T-helper 2 cell (primary cell): ENCODE measurements at places on chromosomes 16 and 17.

DNA sequence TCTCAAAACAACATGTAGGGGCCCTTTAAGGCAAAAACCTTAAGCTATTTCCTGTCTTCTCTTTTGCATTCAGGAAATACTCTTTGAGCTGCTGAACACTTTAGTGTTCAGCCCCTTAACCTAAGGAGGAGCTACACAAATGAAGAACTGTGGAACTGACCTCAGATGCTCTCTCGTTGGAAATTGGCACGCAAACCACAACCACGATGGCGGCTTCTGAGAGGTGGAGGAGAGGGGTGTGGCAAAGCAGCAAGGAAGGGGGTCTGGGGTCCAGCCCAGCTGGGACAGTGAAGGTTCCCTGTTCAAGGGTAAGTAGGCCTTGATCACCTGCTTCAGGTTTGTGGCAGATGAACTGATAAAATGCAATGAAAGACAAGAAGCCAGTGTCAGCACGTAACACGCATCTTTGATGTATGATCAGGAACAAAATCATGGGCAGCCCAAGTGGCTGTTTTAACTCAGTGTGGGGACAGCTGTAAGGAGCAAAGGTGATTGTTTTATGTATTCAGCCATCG, 291.6 kb upstream of the TNRC6C start:
- DNase-seq: peak; percentile 24

DNA sequence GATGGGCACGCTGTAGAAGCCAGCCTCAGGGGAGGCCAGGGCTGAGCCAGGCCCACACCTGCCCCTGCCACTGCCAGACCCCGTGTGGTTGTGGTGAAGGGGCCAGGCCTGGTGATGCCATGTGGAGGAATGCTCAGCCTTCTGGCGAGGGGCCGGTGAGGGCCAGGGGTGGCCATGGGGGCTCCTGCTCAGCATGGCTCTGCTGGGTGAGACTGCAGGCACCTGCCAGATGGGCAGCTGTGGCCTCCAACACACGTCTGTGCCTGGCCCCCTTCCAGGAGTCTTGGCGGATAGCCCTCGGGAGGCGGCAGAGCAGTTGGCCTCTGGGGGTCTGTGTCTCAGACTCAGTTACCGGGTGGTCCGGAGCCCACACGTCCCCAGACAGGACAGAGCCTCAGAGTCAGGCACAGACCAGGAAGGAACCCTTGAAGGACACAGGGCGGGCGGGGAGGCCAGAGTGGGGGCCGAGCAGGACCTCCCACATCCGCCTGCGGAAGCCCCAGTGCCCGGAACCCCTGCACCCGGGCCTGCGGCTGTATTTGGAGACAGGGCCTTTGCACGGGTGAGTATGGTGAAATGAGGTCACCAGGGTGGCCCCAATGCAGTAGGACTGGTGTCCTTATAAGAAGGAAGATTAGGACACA, 22.5 kb upstream of the CHMP6 start:
- DNase-seq: no peak

- no peak for DNase-seq
These were observed 45.2 kb upstream of the MED9 start for GRCh38 chr17:17431605-17432004.

- no peak for DNase-seq
These were observed 106.5 kb downstream of the ABCC6 start for GRCh38 chr16:16116841-16117240.

DNA sequence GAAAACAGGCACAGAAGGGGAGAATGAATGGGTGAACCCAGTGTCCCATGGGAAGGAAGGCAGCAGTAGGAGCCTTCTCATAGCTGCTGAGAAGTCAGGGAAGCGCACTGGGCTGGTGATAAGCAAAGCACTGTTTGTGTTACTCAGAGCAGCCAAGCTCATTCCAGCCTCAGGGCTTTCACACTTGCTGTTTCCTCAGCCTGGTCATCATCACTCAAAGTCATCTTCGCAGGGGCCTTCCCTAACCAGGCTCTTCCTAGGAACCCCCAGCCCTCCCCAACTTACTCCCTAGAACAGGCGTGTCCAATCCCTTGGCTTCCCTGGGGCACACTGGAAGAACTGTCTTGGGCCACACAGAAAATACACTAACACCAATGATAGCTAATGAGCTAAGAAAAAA, 32.1 kb upstream of the LONP2 start:
- DNase-seq: no peak

GRCh38 chr17:44941712-44942331, 5.8 kb downstream of the KIF18B start:
- no peak for DNase-seq

GRCh38 chr17:78132084-78132676, 1.6 kb downstream of the TMC8 start:
- peak; percentile 90 for DNase-seq

DNA sequence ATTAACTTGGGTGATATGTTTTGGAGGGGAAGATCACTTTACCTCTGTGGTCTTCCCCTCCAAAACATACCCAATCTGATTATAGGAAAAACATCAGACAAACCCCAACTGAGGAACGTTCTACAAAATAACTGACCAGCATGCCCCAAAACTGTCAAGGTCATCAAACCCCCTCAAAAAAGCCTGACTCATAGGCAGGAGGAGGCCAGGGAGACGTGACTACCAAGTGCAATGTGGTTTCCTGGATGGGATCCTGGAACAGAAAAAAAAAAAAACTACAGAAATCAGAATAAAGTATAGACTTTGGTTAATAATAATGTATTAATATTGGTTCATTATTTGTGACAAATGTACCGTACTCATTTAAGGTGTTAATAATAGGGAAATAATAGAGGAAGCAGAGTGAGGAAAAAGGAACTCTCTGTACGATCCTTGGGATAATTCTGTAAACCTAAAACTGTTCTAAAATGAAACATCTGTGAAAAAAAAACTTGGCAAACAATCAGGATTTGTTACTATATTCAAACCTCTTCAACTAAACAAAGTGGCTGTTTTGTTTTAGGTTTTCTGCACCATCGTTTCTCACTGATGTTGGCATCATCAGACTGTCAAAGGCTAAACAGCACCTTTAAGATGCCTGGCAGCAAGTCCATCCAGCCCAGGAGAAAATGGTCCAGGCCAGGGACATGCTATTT, 266.7 kb upstream of the SDK2 start:
- no peak for DNase-seq

GRCh38 chr17:69402052-69402451, 12.4 kb upstream of the MAP2K6 start:
- no peak for DNase-seq

GRCh38 chr17:32792207-32792606, 84.7 kb downstream of the MYO1D start:
- DNase-seq: no peak

GRCh38 chr17:1725642-1726511, 1.4 kb downstream of the WDR81 start:
- DNase-seq: no peak

GRCh38 chr17:75959051-75959838, 18.4 kb upstream of the FBF1 start:
- DNase-seq: no peak

DNA sequence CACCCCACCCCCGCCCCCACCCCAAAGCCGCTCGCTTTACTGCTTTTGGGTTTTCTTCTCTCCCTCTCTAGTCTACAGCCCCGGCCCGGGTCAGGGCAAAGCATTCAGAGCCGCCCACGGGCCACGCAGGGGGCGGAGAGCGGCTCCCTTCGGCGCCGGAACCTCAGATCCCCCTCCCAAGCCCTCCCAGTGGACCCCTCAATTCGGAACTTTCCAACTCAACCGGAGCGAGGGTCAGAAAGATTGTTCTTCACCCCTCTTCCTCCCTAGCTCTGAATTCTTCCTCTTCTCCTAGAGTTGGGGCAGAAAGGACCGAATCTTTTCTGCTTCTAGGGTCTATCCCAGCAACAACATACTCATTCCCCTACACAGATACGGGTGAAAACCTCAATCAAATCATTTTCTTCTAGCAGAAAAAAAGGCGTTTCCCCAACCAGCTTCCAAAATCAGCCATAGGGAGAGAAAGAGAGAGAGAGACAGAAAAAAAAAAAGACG, 1.0 kb downstream of the HOXB2 start:
- DNase-seq: no peak

DNA sequence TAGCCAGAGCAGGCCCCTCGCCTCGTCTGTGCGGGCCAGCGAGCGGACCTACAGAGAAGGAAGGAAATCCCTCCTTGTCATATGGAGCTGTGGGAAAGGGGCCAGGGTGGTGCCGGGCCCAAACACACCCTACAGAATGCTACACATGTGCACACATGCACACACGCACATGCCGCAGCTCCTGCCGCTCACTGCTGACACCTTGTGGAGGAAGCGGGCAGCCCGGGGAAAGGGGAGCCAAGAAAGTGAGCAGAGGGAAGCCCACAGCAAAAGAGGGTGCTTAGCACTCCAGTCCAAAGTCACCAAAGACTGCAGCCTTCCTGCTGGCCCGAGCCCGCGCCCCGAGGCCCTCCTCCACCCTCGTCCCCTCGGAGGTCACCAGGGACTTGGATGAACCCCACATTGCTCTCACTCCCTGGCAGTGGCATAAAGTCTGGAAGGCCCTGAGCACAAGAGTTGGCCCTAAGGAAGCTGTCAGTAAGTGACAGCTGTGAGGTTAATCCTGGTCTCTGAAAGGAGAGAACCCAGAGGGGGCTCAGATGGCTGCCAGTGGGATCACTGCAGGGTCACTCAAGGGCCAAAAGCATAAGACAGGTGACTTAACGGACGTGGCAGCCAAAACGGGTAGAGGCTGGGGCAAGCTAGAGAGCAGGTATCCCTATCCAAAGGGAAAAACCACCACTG, 68.2 kb downstream of the MYO18A start:
- DNase-seq: peak; percentile 28

DNA sequence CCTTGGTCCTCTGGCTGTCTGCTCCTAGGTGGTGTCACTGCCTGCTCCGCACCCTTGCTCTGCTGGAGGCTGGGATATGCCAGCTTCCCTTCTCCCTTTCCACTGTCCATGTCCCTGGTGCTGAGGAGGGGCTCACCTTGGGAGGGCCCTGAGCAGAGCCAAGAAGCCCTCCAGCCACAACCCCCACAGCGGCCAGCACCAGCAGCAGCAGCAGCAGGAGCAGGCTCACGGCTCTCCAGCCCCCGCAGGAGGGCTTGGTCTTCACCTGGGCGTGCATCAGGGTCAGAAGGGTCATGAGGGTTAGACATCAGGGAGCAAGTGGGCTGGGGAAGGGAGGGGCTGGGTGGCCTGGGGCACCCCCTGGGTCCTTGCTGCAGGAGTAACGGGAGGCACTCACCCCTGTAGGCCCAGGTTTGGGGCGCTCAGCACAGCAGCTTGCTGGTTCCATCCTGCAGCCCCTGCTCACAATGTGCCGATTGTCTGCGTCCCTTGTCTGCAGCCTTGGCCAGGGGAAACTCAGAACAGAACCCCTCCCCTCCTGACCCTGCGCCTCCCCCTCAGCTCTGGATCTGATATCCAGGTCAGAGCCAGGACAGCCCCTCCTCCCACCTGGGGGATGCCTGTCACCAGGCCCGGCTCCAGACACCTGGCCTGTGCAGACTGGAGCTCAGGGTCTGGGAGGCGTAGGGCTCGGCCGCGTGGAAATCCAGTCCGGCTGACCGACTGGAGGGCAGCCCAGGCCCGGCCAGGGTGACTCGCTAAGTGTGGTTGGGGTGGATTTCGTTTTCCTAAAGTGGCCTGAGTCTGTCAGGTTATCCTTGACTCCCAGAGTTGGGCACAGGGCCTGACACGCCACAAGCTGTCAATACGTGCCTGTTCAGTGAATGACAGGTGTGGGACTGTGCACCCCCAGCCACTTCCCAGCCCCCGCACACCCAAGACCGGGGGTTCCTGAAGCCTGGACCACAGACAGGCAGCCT, at the start of gene BRICD5:
Gene BRICD5 (minus strand): TSS at position 478 of the 980 bp plus-strand sequence. CDS start 30 bp downstream, at position 448.
- DNase-seq: no peak

DNA sequence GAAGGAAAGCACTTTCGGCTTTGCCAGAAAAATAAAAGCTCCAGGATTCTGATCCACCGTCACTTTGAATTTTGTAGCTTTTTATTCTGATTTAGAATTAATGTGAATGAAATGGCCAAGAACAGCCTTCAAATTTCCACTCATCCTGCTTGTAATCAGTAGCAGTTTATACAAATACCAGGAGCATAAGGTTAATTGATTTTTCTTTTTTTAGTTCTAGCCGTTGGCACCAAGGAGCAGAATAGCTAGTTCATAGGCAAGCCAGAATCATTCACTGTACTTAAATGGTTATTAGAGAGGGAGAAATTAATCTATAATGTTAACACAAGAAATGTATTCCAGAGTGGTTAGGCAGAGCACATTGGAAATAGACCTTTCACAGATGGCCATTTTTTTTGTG, 41.1 kb upstream of the CACNG5 start:
- DNase-seq: no peak

- no peak for DNase-seq
These were observed 120.3 kb upstream of the ADAMTS18 start for GRCh38 chr16:77555126-77555525.

GRCh38 chr16:72475688-72476087, 303.7 kb upstream of the PMFBP1 start:
- DNase-seq: no peak

DNA sequence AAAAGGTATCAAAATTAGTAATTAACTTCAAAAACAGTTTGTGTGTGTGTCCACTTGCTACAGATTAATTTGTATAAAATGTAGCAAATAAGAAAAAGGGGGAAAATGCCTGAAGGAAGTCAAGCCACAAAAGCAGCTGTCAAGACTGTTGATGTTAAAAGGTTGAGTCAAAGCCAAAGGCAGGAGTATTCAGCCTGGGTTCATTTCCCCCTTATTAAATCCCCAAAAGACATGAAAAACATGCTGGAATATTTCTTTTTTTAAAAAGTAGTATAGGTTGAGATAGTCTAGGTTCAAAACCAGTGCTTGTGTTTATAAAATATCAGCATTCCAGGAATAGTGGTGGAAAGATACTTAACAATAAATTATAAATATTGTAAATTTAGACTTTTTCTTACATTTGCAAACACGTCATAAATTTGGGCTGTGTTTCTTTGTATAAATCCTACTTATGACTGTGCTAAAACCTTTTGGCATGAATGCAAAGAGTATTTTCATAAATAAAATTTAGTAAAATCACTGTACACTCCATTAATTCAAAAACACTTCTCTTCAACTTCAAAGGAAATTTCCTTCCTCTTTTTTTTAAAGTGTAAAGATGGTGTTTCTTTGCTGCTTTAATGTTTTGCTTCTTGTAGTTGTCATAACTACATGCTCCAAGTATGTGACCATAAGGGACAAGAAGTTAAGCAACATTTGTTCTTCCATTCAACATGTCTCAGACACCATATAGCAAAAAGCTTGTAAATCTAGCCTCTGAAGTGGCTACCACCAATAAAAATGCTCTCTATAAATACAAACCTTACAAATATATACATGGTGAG, 72.0 kb downstream of the SKAP1 start:
- DNase-seq: no peak

GRCh38 chr17:8046306-8046928, 7.6 kb downstream of the ALOX15B start:
- no peak for DNase-seq

- no peak for DNase-seq
These were observed 19.0 kb downstream of the IGF2BP1 start for GRCh38 chr17:49015924-49016774.
